ENCODE measurements at places on chromosomes 6 and 20.

- no peak for DNase-seq
These were observed 16.6 kb downstream of the SMOC2 start for GRCh38 chr6:168457653-168457934.

- DNase-seq, result no peak
These were observed 120.0 kb downstream of the SIM1 start for GRCh38 chr6:100344761-100345160.

DNA sequence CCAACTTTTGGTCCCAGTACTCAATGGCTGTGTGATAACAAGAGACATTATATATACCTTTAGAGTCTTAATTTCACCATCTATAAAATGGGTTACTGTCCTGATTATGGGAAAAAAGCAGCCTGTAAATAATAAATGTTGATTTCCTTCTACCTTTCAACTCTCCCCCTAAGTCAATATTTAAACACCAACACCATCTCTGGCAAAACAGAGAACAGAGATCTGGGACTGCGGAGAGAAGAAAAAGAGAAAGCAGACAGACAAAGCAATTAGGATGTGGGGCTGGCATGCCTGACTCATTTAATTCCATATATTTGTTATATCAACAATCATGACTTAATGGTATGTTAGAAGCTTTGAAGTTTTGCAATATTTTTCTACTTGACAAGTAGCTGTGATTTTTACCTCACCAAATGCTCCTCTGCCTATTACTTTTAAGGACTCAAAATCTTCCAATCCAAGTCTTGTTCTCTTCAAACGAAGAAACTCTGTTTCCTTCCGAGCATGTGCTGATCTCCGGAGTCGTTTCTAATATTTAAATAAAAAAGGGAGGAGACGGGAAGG is 23.3 kb downstream of the STK38 start:
- DNase-seq, result no peak

DNA sequence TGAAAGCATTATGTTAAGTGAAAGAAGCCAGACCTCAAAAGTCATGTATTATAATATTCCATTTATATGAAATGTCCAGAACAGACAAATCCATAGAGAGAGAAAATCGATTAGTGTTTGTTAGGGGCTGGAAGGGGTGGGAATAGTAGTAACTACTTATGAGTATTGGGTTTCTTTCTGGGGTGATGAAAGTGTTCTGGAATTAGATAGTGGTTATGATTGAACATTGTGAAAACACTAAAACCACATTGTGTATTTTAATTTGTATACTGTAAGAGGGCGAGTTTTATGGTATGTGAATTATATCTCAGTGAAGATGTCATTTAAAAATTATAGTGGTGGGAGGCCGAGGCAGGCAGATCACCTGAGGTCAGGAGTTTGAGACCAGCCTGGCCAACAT is 52.0 kb upstream of the KIF13A start:
- no peak for DNase-seq

- no peak for DNase-seq
These were observed 12.2 kb upstream of the CST3 start for GRCh38 chr20:23649830-23650417.

DNA sequence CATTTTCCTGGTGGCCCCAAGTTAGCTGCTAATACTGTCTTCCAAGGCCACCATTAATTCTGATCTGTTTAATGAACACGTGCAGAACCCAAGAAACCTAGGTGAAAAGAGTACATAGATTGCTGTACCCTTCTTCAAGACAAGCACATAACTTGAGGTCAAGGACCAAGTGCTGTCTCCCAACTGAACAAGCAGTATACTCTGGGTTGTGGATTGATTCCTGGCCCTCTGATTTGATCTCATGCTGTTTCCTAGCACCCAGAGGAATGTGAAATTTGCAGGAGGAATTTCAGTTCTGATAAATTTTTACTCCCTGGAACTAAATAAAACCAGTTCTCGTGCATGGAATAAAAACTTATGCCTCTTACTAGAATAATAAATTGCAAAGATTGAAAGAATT is 75.6 kb downstream of the MTFR2 start:
- DNase-seq, result no peak

DNA sequence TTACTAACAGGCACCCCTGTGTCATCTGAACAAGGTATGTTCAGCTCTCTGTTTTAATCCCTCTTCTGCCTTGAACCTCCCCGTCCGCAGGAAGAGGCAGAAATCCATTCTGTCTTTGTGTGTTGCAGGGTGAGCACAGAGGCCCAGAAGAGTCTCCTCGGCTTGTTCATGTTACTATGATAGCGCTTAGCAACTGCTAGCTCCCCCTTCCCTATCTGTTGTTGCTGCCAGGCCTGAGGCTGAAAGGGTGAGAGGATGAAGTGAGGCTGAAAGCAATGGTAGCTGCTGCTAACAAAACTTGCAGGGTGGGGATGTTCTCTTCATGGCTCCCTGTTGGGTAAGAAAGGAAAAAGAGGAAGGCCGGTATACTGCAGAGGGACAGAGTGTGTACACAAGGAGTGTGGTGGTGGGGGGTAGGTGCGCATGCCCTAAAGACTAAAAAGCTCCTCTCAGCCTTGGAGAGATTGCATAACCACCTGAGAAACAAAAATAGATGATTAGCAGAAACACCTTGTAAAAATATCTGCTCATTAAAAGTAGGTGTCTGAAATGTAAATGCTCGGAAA is 55.2 kb upstream of the CITED2 start:
- DNase-seq, result peak; percentile 37

GRCh38 chr20:60055740-60056139 is 97.5 kb downstream of the CDH26 start:
- peak; percentile 83 for DNase-seq

DNA sequence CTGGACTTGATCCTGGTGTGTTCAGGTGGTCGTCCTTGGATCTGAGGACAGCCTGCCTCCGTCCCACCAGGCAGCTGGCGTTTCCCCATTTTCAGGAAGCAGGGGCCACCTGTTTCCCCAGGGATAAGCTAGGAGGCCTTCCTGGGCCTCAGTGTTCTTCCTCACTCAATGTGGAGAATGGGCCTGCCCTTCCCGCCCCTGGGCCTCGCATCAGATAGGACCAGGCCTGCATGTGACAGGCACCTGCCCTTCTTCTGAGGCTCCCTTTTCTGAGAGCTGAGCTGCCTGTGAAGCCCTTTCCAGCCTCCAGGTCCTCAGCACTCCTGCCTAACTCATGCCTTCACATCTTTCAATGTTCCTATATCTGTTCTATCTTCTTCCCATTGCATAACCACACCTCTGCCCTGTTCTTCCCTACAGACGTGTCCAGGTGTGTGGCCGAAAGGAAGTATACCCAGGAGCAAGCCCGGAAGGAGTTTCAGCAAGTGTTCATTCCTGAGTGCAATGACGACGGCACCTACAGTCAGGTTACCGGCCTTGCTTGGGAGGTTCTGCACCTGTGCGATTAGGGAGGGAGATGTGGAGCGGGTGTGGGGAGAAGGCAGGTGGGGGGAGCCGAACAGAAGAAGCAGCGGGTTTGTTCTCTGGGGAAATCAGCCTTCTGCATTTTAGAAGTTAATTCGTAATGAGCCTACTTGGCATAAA is 85.1 kb downstream of the SMOC2 start:
- no peak for DNase-seq

DNA sequence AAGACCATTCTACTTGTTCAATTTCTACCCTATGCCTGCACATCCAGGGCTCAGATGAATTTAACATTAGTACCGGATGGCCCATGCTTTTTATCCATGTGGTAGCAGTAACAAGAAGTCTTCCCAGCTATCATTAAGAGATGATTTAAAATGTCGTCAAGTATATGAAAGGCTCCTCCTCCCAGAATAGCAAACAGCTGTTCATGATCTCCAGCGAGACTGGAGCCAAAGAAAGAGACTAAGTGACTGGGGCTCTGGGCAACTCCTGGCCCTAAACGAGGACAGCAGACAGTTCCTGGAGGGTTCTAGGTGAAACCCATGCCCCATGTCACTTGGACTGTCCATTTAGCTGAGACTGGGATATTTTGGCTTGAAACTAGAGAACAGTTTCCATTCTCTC is 160.8 kb downstream of the CDC5L start:
- no peak for DNase-seq

GRCh38 chr6:115612216-115612615 is 448.5 kb downstream of the FRK start:
- DNase-seq, result no peak

All from suppressor macrophage treated with lipopolysaccharide for 4 hours (primary cell).